SW480 (cell line): ENCODE measurements at places on chromosomes 6 and 20.

- DNase-seq: no peak
These were observed 84.7 kb downstream of the PRSS35 start for GRCh38 chr6:83597051-83597450.

DNA sequence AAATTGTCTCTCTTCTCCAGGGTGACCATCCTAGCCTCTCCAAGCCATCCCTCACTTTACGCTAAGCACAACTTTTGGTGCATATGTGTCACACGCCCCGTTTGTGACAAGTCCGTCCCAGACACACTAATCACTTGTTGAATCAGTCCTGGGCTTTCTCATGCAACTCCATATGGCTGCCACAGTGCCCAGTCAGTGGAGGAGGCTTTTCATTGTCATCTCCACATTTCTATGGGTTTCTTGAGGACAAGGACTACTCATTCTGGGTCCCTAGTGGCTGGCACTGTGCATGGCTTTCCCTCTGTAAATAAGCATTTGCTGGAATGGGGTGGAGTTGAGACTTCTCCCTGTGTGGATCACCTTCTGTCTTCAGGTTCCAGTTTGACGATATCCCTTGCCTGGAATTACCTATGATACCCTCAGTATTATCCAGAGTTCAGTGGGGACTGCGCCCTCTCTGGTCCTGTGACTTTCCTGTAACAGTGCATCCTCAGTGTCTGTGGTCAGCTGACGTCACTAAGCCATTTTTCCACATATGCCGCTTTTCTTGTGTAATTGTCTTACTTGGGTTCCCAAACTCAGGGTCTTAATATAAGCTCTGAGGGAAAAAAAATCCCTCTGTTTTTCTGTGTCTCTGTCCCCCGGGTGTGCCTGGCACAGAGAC, 59.8 kb upstream of the MYL9 start:
- DNase-seq: no peak

DNA sequence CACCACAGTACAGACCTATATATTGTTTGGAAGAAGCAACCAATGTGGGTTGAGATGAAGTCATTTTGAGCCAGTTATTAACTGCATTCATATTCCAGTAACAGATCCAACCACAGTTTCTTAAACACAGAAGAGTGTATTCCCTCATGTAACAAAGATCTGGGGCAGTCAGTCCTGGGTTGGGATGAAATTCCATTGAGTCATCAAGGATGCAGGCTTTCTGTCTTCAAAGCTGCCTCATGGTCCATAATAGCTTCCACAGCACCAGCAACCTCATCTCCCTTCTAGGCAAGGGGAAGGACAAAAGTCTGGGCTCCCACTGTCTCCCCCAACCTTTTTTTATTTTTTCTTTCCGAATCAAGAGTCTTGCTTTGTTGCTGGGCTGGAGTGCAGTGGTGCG, 2.9 kb upstream of the SOD2 start:
- DNase-seq: no peak

GRCh38 chr6:34414999-34415858, 10.6 kb downstream of the RPS10 start:
- peak; percentile 61 for DNase-seq

DNA sequence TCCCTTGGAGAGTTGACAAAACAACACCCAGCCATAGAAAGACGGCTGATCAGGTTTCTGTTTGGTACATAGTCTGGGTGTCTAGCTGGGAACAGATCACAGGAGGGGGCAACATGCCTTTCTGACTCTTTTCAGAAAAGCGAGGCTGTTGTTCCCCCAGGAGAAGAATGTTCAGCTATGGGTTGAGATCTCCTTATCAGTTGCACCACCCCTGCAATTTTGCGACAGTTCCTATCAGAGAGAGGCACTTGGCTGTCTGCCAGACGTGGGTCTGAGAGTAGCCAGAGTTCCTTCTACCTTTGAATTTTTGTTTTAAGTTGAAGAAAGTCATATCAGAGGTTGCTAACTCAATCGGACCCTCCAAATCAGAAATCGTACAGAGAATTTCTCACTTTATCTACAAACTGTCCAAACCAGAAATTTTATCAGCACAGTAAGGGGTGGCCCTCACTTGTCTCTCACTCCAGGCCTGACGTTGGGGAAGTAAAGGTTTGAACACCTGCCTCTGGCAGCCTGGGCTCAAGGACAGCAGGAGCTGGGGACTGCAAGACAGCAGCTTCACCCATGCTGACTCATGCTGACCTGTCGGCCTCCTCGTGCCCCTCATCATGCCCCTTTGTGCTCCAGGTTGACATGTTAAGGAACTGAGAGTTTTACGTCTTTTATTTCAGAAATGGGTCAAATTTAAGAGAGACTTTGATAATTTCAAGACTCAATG, 42.3 kb downstream of the TMC2 start:
- DNase-seq: no peak

- no peak for DNase-seq
These were observed 2.1 kb downstream of the DNMT3B start for GRCh38 chr20:32764005-32764960.

DNA sequence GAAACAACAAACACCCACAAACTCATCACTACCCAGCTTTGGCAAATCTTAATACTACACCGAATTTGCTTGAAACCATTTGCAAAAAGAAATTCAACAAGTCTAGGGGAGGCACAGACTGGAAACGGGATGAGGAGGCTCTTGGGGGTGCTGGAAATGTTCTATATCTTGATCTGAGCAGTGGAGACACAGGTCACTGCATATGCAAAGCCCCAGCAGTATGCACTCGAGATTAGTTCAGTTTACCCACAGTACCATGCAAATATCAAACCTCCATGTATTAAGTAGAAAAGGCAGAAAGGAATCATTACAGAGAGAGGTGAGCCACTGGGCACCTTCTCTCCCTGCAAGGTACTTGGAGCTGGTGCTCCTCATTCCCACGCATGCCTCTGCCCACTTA, 75.9 kb downstream of the PREX1 start:
- no peak for DNase-seq
